ENCODE measurements at places on chromosomes 7 and 10.

GRCh38 chr10:131174651-131175540, 136.6 kb downstream of the TCERG1L start:
- DNase-seq, result no peak

GRCh38 chr10:119517235-119518141, 25.0 kb downstream of the RGS10 start:
- DNase-seq, result peak; percentile 77

- no peak for DNase-seq
These were observed 169.5 kb upstream of the KLF14 start for GRCh38 chr7:130903358-130903974.

DNA sequence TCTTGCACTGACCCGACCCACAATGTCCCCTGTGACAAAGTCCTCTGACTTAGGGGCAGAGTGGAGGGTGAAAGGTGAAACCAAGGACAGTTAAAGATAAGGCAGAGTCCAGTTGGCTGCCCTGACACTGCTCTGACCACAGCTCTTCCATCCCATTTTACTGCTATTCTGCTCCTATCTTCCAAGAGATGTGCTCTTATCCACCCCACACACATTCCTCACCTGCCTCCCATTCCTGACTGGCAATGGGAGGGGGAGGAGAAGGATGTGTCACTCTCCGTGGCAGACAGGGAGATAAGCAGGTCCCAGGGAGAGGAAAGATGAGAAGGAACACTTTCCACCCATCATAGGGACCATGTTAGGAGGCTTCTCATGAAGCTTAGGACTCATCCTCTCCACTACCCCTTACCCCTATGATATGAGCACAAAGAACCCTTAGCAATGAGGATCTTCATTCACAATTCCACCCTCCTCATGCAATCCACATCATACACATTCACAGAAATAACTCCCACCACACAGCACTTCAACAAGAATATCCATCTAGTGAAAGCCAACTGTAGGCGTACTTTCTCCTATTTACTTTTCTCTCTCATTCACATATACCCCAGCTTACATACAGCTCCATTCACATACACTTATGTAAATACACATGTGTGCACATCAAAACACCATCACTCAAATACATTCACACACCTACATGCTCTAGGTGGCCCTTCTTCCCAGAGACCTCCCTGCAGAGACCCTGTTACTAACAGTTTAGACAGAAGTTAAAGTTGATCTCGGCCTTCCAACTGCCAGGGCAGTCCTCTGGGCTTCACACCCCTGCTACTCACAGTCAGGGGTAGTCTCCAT, 6.6 kb downstream of the SYNPO2L start:
- no peak for DNase-seq

GRCh38 chr10:62635127-62635526, 169.4 kb upstream of the ADO start:
- no peak for DNase-seq

DNA sequence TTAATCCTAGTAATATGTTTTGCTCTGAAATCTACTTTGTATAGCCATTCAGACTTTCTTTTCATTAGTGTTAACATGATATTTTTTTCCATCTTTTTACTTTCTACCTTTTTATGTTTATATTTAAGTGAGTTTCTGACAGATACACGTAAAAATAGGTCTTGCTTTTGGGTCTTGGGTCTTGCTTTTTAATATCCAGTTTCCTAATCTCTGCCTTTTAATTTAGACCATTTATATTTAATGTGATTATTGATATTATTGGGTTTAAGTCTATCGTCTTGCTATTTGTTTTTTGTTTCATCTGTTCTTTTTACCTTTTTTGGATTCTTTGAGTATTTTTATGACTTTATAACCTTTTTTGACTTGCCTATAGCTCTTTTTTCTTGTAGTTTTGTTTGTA, 7.9 kb downstream of the PHTF2 start:
- no peak for DNase-seq

DNA sequence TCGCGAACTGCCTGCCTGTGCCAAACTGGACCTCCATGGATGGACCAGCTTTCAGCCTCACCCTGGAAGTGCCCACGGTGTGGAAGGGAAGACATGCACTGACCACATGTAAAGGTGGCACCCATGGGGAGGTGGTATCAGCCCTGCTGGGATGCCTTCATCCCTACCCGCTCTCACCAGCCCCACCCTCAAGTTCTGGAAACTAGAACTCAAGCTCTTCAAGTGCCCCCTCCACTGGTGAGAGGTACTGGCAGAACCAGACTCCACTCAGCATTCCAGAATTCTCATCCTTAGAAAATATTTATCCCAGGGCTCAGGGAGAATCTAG, 5.9 kb downstream of the ZNF488 start:
- no peak for DNase-seq

- no peak for DNase-seq
These were observed 885.3 kb downstream of the XPNPEP1 start for GRCh38 chr10:109037978-109038377.

GRCh38 chr7:151709141-151710038, 167.5 kb downstream of the PRKAG2 start:
- DNase-seq, result no peak

DNA sequence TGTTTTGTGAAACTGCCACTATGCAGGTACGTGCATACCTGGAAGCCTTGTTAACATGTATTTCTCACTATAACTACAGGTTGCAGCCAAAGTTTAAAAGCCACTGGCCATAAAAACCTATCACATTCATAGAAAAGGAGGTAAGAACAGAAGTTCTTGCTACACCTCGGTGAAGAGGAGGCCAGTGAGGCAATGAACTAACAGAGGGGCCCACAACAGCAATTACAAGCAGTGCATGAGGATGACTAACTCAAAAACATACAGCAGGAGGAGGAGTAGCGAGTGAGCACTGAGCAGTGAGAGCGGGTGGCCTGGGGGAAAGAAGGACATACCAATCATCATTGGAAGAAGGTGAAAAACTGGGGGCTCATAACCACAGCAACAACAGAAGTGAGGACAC, 51.6 kb downstream of the NUDCD3 start:
- no peak for DNase-seq

DNA sequence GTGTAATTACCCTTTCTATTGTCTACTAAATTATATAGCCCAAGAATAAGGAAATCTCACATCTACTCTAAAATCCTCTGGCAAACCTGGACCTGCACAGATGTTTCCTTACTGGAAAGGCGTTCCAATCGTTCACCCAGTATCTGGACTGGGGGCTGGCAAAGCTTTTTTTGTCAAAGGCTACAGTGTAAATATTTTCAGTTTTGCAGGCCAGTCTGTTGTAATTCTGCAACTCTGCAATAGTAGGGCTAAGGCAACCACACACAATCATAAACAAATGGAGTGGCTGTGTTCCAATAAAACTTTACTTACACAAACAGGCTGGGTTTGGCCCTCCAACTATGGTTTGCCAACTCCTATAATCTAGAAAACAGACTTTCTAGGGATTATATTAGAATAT, 56.2 kb downstream of the GLI3 start:
- no peak for DNase-seq

DNA sequence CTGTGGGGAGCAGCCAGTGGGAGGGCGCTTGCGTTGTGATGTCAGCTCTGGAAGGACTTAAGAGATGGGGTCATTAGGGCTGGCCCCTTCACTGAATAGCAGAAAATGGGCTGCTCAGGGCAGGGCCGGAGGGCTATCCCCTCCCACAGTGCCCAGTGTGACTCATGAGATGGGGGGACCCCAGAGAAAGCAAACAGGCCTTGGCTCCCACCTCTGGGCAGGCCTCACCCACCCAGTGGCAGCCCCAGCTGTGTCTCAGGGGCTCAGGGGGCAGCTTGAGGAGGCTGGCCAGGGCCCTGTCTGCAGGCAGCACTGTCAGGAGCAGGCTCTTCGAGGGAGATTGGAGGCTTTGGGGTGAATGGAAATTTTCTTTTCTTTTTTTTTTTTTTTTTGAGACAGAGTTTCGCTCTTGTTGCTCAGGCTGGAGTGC, 168.3 kb downstream of the SLIT1 start:
- no peak for DNase-seq

DNA sequence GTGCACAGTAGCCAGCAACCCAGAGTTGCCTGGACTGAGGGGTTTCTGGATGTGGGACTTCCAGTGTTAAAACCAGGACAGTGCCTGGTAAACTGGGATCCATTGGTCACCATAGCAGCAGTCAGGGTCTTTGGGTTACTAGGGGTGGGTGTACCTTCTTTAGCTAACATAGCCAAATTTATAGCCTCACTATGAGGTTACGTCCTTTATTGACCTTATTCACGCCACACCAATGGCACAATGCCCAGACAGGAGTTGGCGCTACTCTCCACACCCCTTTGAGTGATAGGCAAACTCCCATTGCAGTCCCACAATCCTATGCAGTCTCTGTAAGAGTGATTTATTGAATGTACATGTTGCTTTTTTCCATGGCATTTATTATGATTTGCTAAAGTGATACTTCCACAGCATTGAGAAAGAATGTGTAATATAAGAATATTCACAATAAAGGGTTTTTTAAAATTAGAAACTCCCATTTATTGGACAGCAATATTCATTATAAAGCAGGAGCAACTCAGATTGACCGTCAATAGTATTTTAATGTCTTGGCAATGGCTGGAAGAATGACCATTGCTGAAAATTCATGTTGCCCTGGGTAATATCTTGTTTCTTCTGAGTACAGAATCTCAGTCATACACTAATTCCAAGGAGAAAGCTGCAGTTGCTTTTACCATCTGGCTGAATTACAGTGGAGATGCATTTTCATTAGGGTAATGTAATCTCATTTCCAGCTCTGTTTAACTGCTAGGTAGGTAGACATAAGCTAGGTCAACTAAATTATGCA, 26.1 kb downstream of the IFIT5 start:
- DNase-seq, result no peak

DNA sequence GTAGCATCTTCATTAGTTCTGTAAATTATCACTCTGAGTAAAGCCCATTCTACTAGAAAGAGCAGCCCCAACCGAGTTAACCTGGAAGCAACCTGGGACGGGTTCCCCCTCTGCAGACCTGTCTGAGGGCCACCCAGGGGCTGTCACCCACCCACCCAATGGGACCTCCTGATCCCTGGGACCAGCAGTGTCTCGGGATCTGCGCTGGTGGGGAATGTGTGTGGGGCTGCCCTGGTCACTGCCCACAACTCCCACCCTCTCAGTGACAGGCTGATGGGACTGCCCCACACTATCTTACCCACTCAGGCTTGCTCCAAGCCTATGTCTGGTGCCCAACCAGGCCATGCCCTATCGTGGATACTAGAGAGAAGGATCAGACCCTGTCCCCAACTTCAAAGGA, 215.0 kb downstream of the GRID1 start:
- DNase-seq, result no peak

DNA sequence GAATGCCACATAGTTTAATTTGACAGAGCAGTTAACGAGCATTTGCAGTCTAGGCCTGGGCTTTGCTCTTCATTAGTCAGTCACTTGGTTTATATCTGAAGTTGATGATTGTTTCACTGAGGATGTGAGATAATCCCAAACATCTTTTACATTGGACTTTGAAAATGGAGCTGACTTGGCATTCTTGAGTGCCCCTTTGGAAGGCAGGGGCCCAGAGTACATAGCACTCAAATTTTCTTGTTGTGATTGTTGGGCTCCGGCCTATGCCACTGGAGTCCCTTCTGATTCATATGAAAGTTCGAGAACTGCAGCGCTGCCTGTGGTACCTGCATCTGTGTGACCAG, 21.9 kb downstream of the DNAJB6 start:
- no peak for DNase-seq

GRCh38 chr7:48259463-48260280, 88.4 kb downstream of the ABCA13 start:
- no peak for DNase-seq

GRCh38 chr10:49594594-49594993, 15.5 kb upstream of the SLC18A3 start:
- DNase-seq, result peak; percentile 21
